ENCODE measurements at places on chromosomes 5 and 9. TPM values are rescaled to one million over a fixed set of nuclear protein-coding genes. Genes with fewer than 3 reads are reported as not detected.

EMB gene
- 15.9 TPM for total RNA-seq

ABO gene
- not detected for total RNA-seq

LAMC3 gene
- under 0.01 TPM for total RNA-seq

UBE2QL1 gene
- total RNA-seq = not detected

AFAP1L1 gene
- 9.6 TPM for total RNA-seq

ARHGEF37 gene
- 8.2 TPM for total RNA-seq

TAF1L gene
- not detected for total RNA-seq

PPIP5K2 gene
- 48.3 TPM for total RNA-seq

RMI1 gene
- 4.8 TPM for total RNA-seq

C9 gene
- total RNA-seq = 0.28 TPM

ELOVL7 gene
- total RNA-seq = under 0.01 TPM

ENTPD8 gene
- total RNA-seq = not detected

ZDHHC21 gene
- total RNA-seq = 8.4 TPM

MIGA2 gene
- total RNA-seq = 27.3 TPM

FABP6 gene
- total RNA-seq = not detected

EGFLAM gene
- total RNA-seq = 26.1 TPM

OR13F1 gene
- total RNA-seq = not detected

EIF4EBP3 gene
- 0.58 TPM for total RNA-seq

TLX3 gene
- total RNA-seq = not detected

RC3H2 gene
- total RNA-seq = 53.5 TPM

C5 gene
- 3.7 TPM for total RNA-seq

DOCK2 gene
- total RNA-seq = 3.4 TPM

NTNG2 gene
- 0.96 TPM for total RNA-seq

FAM221B gene
- not detected for total RNA-seq

GABRA1 gene
- total RNA-seq = not detected

All from regular cardiac myocyte (primary cell).